ENCODE measurements at places on chromosomes 5 and 9.
A peak's percentile ranks its signal among the peaks of the same experiment; 100 is the strongest.

DNA sequence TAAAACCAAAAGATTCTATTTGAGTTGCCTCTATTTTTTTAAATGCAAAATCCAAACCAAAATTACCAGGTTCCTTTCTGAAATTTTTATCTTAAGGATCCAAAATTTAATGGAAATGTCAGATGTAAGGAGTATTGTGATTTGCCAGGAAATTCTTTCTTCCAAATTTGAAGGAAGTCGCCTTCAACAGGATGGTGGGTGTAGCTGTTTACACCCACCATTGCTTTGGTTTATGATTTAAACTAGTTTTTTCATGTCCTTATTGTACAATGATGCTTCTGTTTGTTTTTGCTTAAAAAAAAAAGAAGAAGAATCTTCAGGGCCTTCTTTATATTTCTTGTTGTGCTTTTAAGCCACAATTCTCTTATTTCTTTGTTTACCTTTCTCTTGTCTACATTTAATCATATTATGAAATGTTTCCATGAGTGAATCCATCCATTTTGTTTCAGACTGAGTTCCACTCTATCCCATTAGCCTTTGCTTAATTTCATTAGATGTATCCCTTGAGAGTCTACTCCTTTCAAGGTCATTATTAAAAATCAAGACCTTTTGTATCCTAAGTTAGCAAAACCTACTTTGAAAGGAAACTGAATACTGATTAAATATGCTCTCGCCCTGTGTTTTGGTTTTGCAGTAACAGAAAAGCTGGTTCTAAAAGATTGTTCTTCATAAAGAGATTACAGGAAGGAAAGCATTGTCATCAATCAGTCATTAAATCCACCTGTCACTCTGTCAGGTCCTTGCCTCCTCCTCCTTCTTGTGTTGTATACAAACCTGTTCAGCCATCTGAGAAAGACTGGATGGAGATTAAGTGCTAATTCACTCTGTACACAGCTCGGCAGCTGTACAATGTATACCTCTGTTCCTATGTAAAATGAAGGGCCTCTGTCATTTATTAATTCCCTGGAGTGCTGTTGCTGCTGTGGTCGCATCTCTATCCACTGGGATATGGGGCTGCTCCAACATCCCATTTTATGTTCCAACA lies 45.5 kb upstream of the SLC2A8 start:
- no peak for DNase-seq

- no peak for DNase-seq
Observed at GRCh38 chr5:43889233-43889632, 286.3 kb downstream of the NNT start.

DNA sequence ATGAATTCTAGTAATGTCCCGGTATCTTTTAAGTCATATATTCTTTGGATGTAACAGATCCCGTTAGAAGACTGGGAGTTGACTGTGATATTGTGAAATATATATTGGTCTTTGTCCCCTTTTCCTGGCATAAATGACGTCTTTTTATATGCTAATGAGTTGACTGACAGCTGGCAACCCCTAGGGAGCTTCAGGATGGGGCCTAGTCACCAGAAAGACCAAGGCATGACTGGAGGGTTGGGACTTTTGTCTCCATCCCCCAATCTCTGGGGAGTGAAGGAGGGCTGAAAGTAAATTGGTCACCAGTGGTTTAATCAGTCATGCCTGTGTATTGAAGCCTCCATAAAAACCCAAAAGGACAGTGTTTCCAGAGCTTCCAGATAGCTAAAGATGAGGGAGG lies 241.6 kb downstream of the PJA2 start:
- DNase-seq = no peak

GRCh38 chr5:170476704-170477103 lies 27.1 kb upstream of the KCNIP1 start:
- DNase-seq = no peak

GRCh38 chr5:95072281-95072680 lies 212.6 kb downstream of the MCTP1 start:
- DNase-seq = no peak

DNA sequence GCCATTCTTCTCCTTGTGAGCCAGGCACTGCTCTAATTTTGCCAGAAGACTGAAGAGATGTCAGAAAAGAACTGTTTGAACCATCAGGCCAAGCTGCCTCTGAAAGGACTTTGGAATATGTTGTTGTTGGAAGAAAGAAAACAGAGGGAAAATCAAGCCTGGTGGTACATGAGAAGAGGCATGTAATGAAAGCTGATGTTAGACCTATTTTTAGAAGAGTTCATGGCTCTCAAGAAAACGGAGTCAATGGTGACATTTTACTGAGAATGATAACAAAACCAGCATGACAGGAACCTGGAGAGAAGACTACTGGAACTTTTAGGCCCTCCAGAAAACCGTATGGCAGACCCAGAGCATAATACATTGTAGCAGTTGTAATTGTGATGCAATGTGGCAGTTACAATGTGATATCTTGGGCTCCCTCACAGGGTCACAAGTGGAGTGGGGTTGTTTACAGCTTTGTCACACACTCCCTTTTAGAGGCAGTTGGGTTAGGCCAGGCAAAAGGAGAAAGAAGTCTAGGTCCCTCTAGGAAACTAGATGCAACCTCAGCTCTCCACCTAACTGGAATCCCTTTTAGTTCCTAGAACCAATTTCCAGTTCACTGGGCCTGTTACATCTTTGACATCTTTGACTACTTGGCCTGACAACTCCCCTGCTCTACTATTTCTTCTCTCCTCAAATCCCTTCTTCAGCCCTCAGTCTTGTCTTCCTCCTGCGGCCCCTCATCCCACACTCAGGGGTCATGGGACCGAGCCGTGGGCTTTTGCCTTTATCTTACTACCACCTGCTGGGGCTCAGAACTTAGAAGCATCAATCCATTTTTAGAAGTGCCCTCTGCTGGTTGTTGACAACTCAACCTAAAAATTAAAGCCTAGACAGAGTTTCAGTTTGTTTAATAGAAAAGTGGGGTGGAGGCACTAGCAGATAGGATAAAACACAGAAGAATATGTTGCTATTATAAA lies 61.2 kb upstream of the JAK2 start:
- DNase-seq = no peak

DNA sequence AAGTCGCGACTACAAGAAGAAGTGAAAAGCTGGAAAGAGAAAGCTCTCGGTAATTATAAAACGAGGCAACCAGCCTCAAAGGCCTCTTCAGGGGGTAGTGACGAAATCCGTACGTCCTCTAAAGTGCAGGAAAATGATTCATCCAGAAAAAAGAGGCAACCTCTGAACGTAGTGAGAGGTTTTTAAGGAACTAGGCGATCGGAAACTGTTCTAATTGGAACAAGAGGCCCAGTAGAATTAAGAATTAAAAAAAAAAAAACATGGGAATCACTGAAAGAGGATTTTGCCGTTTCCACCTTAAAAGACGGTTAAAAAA lies 1.0 kb downstream of the CSNK1A1 start:
- no peak for DNase-seq

GRCh38 chr5:14286574-14287421 lies 143.7 kb downstream of the TRIO start:
- DNase-seq = no peak

DNA sequence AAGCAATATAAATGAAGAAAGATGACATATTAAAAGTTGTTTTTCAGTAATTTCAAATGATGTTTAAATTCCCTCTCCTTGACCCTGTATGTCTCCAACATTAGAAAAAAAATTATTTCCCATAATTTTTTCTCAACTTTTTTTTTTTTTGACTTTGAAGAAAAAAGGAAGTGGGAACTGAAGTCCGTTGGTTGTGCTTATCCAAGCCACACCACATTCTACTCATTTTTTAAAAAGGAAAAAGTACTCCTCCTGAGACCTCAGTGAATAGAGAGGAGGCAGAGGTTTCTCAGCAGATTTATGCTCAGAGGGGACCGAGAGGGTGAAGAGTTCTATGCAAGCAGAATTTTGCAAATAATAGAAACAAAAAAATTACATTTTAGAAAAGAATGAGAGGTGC lies 123.3 kb downstream of the PCSK5 start:
- no peak for DNase-seq

- DNase-seq = no peak
Observed at GRCh38 chr5:61186634-61187033, 24.4 kb upstream of the SMIM15 start.

DNA sequence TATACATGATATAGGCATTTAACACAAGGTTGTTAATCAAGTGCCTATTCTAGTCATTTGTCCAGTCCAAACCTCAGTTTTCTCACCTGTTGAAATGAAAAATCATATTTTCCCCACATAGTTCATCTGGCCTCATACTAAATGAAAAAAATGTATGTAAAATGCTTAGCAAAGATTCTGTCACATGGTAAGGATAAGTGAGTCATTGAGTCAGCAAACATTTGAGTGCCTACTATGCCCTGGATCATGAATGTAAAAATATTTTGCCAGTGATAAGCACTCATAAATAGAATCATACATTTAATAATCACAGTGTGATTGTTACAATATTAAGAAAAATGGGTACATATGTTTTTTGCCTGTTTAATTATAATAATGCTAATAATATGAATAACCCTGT lies 181.2 kb upstream of the PAPPA start:
- no peak for DNase-seq

DNA sequence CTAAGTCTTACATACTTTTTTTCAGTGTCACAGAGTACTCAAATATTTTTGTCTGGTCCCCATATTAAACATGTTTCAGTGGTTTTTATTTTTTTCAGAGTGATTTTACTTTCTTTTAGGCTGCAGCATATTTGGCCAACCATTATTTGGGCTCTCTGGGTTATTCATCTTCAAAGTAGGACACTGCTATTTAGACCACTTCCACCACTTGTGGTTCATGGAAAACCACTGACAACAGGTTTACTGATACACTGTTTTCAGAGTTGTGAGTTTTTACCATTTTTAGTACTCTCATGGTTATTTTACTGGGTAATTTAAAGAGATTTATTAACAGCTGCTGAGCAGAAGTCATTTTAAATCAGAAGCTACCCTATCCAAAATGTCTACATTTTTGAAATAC lies 437.6 kb downstream of the KIAA0825 start:
- no peak for DNase-seq

DNA sequence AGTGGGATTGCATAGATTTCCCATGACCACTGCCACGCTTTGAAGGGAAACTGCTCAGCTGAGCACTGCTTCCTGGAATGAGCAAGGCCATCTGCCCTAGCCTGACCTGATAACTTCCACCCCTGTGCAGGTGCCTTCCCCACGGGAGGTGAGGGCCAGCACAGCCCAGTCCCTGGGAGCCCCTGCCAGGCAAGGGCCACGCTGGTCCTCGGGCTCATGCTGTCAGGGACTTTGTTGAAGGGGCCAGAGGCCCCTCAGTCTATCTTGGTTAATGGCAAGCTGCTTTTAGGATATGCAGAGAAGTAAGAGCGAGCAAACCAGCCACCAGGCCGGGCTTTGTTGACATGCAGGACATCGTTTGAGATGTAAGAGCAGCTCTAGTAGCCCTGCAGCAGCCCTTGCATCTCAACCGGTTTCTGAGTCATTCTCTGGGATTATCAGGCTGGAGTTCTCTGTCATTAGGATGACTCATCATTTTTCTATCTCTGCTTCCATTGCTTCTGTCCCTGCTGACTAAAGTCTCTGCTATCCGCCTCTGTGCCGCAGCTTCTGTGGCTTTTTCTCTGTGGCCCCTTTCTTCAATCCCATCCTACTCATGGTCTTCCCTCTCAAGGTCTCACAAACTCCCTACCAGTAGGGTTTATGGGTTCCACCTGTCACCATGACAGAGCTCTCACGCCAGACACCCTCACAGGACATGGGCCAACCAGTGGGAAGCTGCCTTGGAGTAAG lies 30.6 kb upstream of the IQGAP2 start:
- DNase-seq = no peak

GRCh38 chr5:61167382-61167781 lies 5.1 kb upstream of the SMIM15 start:
- DNase-seq = no peak

DNA sequence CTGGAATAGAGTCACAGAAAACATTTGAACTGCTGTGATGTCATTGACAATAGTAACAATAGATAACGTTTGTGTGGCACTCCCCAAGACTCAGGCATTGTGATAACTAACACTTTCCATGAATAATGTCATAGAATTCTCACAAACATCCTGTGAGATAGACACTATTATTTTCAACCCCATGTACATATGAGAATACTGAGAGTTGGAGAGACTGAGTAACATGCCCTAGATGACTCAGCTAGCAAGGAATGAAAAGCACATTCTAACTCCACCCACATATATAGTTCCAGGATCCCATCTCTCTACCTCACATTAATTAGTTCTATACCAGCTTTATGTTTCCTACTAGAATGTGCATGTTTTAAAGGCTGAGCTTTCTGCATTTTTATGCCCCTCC lies 71.4 kb downstream of the ASTN2 start:
- no peak for DNase-seq

- no peak for DNase-seq
Observed at GRCh38 chr9:70574151-70574837, 159.8 kb upstream of the KLF9 start.

GRCh38 chr9:107224252-107224651 lies 58.8 kb upstream of the RAD23B start:
- DNase-seq = no peak

- DNase-seq = no peak
Observed at GRCh38 chr5:115586525-115587146, 15.6 kb downstream of the TICAM2 start.

DNA sequence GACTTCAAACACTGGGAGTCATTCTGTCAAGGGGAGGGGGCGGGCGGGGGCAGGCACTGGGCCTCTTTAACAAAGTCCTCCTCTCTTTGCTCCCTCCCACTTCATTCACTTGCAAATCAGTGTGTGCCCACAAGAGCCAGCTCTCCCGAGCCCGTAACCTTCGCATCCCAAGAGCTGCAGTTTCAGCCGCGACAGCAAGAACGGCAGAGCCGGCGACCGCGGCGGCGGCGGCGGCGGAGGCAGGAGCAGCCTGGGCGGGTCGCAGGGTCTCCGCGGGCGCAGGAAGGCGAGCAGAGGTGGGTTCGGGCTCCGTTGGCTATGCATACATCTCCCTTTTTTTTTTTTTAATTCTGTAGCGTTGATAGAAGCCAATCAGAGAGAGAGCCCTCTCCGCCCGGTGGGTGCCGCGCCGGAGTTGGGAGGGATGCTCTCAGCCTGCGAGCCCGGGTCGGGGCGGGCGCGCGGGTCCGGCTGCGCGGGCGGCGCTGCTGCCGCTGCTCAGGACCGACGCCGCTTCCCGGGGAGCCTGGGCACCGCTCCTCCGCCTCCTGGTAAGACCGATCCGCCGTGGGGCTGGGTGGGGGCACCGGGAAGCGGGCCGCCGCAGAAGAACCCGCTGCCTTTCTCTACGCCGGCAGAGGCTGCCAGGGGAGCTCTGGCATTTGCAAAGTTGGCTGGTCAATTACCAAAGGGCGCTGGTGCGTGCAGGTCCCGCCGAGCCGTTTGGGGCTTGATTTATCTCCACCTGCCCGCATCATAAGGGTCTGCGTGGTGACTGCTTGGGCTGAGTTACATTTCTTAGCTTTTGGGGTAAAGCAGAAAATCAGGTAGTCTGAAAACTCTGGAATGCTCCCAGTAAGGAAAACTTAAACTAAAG lies at the start of gene CDH6:
CDH6 (plus strand) TSS at position 96 of the 877 bp plus-strand sequence. CDS start 73,788 bp downstream, outside the sequence.
- peak; percentile 28 for DNase-seq

- no peak for DNase-seq
Observed at GRCh38 chr5:87195104-87195591, 72.5 kb upstream of the RASA1 start.

DNA sequence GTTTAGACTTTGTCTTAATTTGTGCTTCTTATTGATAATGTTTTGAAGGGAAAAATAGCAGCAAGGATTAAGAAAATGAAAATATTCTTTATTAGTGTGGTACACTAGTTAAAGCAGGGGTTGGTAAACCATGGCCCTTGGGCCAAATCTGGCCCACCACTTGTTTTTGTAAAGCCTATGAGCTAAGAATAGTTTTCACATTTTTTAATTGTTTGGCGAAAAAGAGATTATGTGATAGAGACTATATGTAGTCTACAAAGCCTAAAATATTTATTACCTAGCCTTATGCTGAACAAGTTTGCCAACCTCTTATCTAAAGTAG lies 57.2 kb downstream of the KCNN2 start:
- no peak for DNase-seq
